ENCODE measurements at places on chromosomes 5 and 9. TPM values are rescaled to one million over a fixed set of nuclear protein-coding genes. Genes with fewer than 3 reads are reported as not detected.

GRCh38 chr9:126642839-126643238 is 29.1 kb downstream of the LMX1B start:
- H3K27ac ChIP-seq = no peak overlapping the region
- H3K4me3 ChIP-seq = no peak overlapping the region
- peaks cover 6% of the 10 kb centered on the region for H3K27me3 ChIP-seq
- H3K36me3 ChIP-seq = no peaks in the 10 kb centered on the region

DNA sequence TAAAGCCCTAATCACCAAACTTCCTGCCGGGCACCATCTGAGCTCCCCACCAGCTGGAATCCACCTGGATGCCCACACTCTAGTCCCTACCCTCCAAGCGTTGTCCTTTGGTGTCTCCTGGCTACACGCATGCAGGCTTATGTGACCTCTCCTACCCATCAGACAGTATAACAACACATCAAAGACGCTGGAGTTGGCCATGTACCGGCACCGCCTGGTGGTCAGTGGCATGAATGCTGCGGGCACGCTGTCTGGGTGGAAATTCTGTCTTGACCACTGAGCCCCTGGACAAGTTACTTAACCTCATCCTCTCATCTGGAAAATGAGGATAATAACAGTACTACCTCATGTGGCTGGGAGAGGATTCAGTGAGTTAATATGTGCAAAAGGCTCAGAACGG is 23.4 kb upstream of the CORO2A start:
- no peaks in the 10 kb centered on the region for H3K27me3 ChIP-seq
- H3K4me1 ChIP-seq = no peaks in the 10 kb centered on the region
- no peak overlapping the region for H3K27ac ChIP-seq
- no peak overlapping the region for H3K4me3 ChIP-seq
- DNase-seq = no peak

- no peaks in the 10 kb centered on the region for H3K36me3 ChIP-seq
- no peak overlapping the region for H3K27ac ChIP-seq
These were observed 17.5 kb downstream of the TMEM161B start for GRCh38 chr5:88251048-88251711.

GRCh38 chr5:2163940-2164490 is 281.3 kb upstream of the IRX4 start:
- DNase-seq = no peak
- no peak overlapping the region for H3K27ac ChIP-seq
- H3K4me3 ChIP-seq = no peak overlapping the region
- H3K27me3 ChIP-seq = no peaks in the 10 kb centered on the region
- H3K4me1 ChIP-seq = no peaks in the 10 kb centered on the region
- H3K36me3 ChIP-seq = no peaks in the 10 kb centered on the region

DNA sequence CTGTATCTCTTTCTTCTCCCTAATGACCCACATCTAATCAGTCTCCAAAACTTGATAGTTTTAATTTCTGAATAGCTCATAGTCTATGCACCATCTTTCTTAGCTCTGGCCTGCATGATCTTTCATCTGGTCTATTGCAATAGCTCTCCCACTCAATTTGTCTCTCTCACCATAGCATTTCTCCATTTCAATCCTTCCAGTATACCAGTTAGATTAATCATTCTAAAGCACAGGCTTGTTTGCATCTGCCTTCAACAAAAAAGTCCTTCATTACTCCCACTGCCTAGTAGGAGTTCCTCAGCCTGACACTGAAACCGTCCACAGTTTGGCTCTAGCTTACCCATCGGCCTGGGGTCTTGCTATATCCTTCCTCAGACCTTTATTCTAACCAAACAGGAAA is 344.9 kb downstream of the ENC1 start:
- no peak overlapping the region for H3K4me3 ChIP-seq
- H3K27ac ChIP-seq = no peak overlapping the region
- H3K36me3 ChIP-seq = no peaks in the 10 kb centered on the region
- no peaks in the 10 kb centered on the region for H3K27me3 ChIP-seq
- no peak for DNase-seq
- peaks cover 4% of the 10 kb centered on the region for H3K4me1 ChIP-seq

DNA sequence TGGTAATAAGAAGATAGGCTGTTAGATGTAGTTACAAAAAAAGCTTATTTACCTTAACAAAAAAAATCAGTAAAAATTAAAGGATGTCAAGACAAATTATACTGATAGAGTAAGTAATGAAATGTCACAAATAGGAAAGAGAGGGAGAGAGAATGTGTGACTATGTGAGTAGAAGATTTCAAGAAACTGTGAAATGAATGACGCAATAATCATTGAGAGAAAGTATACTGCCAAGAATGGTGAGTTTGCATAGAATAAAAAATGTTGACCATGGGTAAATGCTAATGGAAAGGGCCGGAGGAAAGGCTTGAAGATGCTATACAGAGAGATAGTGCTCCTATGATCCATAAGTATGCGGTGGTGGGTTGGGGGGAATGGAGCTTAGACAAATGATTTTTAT is 100.7 kb downstream of the PTPRD start:
- no peak overlapping the region for H3K27ac ChIP-seq
- no peaks in the 10 kb centered on the region for H3K4me1 ChIP-seq
- no peaks in the 10 kb centered on the region for H3K27me3 ChIP-seq
- H3K36me3 ChIP-seq = no peaks in the 10 kb centered on the region

- H3K27me3 ChIP-seq = no peaks in the 10 kb centered on the region
- H3K4me1 ChIP-seq = no peaks in the 10 kb centered on the region
- H3K27ac ChIP-seq = no peak overlapping the region
- no peaks in the 10 kb centered on the region for H3K36me3 ChIP-seq
These were observed 416.6 kb downstream of the KIF4B start for GRCh38 chr5:155430192-155430591.

DNA sequence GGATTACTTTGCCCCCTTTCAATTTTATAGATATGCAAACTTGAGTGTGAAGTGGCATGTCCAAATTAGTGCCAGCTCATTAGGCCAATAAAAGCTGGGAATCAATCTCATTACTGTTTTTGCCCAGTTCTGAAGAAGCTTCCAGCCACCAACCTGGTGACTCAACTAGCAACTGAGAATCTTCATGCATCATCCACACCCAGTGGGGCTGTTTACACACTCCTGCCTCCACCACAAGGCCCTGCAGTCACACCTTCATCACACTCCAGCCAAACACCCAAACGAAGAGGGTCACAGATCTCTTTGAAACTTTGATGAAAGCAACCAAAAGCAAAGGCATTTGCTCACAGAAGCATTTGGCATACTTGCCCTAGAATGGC is 41.3 kb upstream of the S1PR3 start:
- DNase-seq = no peak
- H3K4me3 ChIP-seq = no peak overlapping the region
- H3K27me3 ChIP-seq = no peaks in the 10 kb centered on the region
- H3K27ac ChIP-seq = no peak overlapping the region

- no peaks in the 10 kb centered on the region for H3K36me3 ChIP-seq
- H3K4me1 ChIP-seq = no peaks in the 10 kb centered on the region
- DNase-seq = no peak
- no peak overlapping the region for H3K4me3 ChIP-seq
These were observed 1448.7 kb upstream of the ACO1 start for GRCh38 chr9:30935730-30936129.

GRCh38 chr9:4738866-4739586 is 2.0 kb downstream of the AK3 start:
- no peaks in the 10 kb centered on the region for H3K36me3 ChIP-seq
- no peak for DNase-seq
- no peaks in the 10 kb centered on the region for H3K27me3 ChIP-seq
- peaks cover 17% of the 10 kb centered on the region for H3K4me1 ChIP-seq
- H3K27ac ChIP-seq = no peak overlapping the region

GRCh38 chr5:36602704-36603321 is 3.6 kb upstream of the SLC1A3 start:
- H3K27me3 ChIP-seq = no peaks in the 10 kb centered on the region
- no peak overlapping the region for H3K27ac ChIP-seq
- no peak overlapping the region for H3K4me3 ChIP-seq
- no peaks in the 10 kb centered on the region for H3K4me1 ChIP-seq

DNA sequence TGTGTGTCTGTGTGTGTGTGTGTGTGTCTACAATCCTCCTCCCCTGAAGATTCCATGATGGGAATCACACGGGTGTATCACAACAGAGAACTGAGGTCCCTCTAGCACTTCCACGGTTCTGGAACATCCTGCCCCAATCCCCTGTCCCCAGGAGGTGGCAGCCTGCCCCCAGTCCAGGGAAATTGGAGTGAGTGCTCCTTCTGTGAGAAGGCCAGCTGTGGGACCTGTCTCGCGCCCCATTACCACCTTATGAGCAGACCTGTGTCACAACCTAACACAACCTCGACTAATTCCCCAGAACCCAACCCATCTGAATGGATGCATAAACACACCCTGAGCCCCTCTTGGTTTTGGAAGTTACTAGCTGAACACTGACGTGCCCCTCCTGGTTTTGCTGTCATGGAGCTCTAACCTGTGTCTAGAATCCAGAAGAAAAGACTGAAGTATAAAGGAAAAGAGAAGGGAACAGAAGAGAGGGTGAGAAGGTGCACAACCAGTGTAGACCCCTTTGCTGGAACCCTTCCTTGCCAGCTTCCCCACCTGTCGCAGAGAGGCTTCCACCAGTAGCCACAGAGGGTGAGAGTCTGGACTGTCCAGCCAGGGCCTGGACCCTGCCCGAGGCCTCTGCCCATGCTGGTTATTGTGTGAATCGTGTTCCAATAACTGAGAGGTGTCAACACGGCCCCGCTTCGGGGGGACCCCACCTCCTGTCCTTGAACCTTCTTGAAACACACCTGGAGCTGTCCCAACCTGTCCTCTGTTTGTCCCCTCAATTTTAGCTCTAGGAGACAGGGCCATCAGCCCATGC is 3.4 kb downstream of the BTNL9 start:
- H3K4me1 ChIP-seq = no peaks in the 10 kb centered on the region
- H3K36me3 ChIP-seq = no peaks in the 10 kb centered on the region
- H3K27me3 ChIP-seq = no peaks in the 10 kb centered on the region
- H3K27ac ChIP-seq = no peak overlapping the region
- peak; percentile 57 for DNase-seq
- no peak overlapping the region for H3K4me3 ChIP-seq

DNA sequence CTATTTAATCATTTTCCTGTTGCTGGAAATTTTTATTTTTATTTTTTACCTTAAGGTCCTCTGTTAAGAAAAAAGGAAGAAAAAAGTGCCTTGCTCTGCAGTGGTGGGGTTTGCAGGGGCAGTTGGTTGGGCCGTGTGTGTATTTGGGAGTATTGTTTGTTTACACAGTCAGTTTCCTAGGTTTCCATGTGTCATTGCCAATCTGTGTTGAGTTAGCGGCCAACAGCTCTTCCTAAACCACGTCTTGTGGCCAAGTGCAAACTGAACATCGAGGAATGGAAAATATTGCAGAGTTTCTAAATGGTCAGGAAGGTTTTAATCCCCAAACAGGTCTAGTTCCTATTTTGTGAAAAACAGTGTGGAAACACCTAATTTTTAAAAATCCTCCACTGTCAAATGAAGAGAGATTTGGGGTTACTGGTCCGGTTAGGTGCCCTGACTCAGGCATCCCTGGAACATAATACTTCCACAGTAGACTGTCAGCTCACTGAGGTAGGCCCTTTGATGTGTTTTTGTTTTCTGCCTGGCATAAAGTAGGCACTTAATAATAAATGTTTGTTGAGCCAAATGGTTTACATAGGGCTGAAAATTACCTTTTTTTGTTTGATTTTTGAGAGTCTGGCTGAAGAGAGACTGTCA is 37.0 kb downstream of the MAMDC2 start:
- no peaks in the 10 kb centered on the region for H3K27me3 ChIP-seq
- H3K4me3 ChIP-seq = no peak overlapping the region
- H3K4me1 ChIP-seq = peaks cover 17% of the 10 kb centered on the region
- peak overlapping the region; percentile 69 for H3K27ac ChIP-seq
- no peak for DNase-seq

DNA sequence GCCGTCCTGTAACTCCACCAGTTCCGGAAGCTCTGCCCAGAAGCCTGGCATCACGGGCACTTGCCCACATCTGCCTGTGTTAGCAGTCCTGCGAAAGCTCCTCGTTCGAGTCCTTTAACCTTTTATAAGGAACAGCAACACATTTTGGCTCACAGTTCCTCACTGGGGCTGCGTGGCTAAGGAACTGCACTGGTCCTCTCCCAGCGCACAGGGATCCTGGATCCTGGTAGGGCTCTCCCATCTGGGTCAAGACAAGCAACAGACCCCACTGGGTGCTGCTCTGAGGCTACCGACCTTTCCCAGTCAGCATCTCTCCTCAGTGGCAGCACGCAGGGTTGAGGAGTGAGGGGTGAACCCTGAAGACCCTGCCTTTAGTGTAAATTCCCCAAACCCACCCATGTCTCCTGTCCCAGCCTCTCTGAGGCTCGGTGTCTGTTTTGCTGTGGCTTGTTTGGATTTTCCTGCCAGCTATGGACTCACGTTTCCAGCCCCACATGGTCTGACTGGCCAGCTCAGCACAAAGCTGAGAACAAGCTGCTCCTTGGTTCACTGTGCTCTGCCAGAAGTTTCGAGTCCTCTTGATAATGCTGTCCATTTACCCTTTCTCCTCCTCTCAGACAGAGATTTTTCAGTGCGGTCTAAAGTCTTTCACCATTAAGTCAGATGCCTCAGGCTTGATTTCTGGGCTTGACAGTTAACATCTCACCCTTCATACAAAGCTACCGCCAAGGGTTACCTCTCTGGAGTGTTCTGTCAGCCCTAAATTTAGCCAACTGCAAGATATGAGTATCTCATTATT is 80.0 kb downstream of the AK8 start:
- H3K4me1 ChIP-seq = no peaks in the 10 kb centered on the region
- no peaks in the 10 kb centered on the region for H3K27me3 ChIP-seq
- H3K27ac ChIP-seq = no peak overlapping the region
- no peaks in the 10 kb centered on the region for H3K36me3 ChIP-seq

Gene KCNV2
- total RNA-seq = not detected

All from ascending aorta (tissue), 2 donors.